ENCODE measurements at places on chromosomes 1 and 21.

DNA sequence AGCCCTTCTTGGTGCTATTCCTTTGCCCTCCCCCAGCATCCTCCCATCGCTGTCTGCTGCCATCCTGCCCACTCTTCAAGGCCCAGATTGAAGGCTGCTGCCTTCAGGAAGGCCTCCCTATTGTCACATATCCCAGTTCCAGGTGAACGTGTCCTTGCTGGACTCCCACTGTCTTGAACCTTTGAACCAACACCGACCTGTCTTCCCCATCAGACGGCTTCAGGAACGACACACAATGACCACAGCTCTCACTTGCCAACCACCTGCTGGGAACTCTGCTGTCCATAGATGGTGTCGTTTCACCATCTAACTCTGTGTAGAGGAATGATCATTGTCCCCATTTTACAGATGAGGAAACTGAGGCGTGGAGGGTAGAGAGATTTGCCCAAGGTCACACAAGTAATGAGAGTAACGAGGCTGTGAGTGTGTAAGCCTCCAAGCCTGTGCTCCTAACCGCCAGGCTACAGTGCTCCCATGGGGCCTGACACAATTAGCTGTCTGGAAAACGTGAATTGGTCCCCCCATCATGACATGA lies 9.9 kb upstream of the PLEKHG5 start:
- no peak for DNase-seq

- no peak for DNase-seq
These were observed 67.0 kb upstream of the LRRC53 start for GRCh38 chr1:74579425-74579824.

GRCh38 chr21:44761011-44761729 lies 40.5 kb downstream of the UBE2G2 start:
- no peak for DNase-seq

DNA sequence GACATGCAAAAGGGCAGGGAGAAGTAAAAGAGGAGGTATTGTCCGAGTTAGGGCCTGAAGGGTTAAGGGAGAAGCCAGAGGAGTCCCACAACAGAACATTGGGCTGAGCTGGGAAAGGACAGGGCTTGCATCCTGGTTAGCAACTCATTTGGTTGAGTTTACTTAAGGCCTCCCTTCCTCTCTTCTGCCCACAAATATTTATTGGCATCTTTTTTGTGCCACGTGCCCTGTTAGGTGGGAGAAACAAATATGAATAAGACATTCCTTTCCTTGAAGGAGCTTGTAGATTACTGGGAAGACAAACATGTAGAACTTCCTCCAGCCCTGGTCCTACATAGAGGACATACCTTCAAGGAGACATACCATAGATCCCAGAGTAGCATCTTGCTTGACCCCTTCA lies 53.0 kb upstream of the PRELP start:
- no peak for DNase-seq

DNA sequence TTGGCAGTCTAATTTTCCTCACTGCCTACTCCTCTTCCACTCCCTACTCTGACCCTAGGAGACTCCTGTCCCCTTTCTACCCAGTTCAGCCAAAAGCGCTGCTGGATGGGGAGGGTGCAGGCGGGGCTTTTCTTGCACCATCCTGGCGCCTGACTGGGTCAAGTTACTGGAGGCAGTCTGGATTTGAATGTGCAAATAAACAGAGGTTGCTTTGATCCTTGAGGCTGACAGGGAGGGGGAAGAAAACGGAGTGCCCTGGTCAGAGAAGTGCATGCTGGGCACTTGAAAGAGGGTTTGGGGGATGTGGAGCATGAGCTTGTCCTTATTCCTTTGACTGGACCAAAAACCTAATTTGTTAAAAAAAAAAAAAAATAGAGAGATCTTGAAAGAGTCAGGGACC lies 76.8 kb upstream of the SOX13 start:
- DNase-seq = no peak

DNA sequence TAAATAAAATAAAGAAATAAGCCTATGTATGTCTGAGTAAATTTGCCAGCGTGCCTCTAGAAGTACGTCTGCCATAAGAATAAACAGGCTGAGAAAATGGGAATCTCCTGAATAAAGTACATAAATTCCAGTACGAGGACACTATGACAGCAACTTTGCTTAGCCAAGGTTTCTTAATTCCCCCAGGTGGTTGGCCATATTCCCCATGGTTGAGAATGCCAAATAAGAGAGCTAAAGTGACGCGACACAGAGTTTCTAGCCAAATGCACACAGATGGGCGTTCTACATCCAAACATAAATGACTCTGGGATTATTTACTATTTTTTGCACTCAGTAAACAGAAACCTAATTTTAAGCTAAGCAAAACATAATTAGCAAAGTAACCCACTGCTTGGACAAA lies 19.5 kb downstream of the KCNH1 start:
- no peak for DNase-seq

Measured in effector memory CD4-positive, alpha-beta T cell (primary cell).